ENCODE measurements at places on chromosomes 5 and 9.

DNA sequence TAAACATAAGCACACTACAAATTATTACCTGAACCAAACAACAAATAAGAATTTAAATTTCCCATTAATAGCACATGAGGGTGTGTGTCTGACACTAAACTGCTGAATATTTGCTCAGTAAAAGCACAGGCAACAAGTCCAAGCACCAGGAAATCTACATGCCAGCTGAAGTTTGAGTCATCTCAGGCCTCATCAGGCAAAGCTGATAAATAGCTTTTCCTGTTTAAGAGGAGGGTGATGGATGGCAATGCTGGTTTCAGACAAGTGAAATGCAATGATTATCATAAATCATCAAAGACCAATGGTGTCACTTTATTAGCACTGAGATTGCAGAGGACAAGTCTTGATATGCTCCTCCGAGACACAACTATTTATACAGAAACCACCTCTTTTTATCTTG is 1668.0 kb upstream of the C9orf72 start:
- DNase-seq: no peak

DNA sequence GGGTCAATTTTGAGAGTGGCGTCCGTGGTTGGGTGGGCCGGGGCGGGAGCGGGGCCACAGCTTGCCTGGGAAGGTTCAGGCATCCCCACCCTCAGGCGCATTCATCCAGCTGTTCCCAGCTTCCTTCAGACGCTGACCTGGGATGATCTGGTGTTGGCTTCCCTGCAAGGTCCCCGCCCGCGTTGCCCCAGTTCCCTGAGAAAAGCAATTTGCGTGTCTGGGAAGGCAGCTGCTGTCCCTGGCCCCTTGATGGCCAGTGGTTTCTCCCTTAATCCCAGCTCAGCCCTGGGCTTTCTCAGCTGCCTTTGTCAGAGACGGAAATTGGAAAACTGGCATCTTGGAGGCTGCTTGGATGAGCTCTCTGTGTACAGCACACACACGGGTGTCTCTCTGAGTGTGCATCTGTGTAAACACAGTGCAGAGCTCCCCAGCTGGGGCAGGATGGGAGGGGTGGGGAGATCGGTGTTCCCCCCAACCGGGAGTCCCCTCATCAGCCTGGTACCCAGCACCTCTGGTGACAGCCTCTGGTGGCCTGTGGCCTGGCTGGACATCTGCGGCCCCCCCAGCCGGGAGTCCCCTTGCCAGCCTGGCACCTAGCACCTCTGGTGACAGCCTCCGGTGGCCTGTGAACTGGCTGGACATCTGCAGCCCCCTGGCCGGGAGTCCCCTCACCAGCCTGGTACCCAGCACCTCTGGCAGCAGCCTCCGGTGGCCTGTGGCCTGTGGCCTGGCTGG is 94.0 kb downstream of the COL5A1 start:
- DNase-seq: no peak

DNA sequence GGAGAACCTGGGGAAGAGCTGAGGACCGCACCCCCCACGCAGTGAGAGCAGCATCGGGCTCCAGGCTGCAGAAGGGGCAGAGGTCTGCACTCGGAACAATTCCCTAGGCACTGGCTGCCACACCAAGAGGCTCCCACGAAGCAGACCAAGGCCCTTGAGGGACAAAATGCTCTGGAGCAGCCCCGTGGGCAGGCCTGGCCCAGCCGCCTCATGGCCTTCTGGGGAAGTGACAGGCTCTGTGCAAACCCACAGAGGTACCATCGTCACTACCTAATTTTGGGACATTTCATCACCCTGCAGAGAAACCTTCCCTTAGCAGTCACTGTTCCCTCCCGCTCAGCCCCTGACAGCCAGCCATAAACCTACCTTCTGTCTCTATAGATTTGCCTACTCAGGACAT is 15.9 kb downstream of the FBXW5 start:
- DNase-seq: no peak

GRCh38 chr5:90557391-90557790 is 1.2 kb upstream of the ADGRV1 start:
- DNase-seq: no peak

GRCh38 chr5:13609504-13609903 is 335.0 kb downstream of the DNAH5 start:
- DNase-seq: no peak

DNA sequence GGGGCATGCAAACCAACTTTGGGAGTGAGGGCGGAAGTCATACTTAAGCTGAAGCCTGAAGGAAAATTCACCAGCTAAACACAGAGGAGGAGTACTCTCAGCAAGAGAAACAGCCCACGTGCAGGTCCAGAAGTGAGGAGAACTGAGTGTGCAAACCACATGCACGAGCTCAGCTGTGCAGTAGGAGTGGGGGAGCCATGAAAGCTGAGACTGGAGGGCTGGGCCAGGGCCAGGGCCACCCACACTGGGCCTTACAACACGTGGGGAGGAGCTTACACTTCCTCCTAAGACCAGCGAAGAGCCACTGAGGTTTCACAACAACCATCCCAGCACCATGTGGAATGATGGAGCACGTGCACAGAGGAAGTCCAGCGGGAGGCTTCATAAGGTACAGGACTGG is 9.3 kb upstream of the WWC1 start:
- DNase-seq: no peak

DNA sequence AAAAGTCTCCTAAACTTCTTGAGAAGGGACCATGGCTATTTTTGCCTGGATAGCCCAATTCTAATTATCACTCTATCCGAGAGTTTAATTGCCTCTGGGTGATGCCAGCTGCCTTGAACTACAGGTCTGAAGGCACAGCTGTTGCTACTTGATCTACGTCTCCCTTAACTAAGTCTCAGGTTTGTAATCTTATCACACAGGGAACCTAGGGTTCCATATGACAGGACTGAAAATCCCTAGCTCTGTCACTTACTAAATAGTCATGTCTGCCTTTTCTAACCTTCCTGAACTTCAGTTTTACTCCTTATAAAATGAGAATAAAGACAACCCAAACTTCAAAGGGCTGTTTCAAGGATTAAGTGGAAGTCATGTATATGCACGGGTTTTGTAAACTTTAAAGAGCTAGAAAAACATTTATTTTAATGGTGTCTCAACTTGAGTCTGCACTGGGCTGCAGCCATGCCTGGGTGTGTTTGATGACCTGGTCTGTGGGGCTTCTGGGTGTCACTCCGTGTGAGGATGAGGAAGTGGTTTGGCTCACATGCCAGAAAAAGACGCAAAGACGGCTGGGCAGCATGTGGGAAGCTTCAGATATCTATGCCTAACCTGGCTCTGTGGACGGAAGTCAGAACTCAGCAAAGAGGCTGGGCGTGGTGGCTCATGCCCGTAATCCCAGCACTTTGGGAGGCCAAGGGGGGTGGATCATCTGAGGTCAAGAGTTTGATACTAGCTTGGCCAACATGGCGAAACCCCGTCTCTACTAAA is 129.3 kb upstream of the SLC44A1 start:
- peak; percentile 54 for DNase-seq

DNA sequence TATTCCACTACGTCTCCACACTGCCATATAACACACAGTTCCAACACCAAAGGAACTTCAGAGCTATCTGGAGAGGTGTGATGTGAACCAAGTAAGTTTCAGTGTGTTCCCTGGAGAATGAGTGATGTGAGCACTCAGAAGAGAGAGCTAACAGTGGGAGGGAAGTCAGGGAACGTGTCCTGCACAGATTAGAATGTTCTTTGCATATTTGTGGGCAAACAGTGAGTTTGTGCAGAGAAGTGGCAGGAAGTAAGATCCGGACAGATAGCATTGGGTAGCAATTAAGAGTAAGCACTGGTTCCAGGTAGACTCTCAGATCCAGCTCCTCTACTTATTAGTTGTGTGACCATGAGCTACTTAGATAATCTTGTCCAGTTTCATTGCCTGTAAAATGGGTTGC is 206.4 kb downstream of the PDZD2 start:
- no peak for DNase-seq

DNA sequence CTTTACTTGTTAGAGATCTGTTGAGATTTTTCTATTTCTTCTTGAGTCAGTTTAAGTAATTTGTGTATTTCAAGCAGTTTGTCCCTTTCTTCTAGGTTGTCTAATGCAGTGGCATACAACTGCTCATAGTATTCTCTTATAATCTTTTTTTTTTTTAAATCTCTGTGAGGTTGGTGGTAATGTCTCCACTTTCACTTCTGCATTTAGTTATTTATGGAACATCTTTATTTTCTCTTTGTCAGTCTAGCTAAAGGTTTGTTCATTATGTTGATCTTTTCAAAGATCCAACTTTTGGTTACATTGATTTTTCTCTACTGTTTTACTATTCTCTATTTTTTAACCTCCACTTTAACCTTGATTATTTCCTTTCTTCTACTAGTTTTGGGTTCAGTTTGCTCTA is 13.8 kb downstream of the FOXE1 start:
- DNase-seq: no peak

- no peak for DNase-seq
Measured at GRCh38 chr5:130692770-130693169, 472.3 kb downstream of the HINT1 start.

DNA sequence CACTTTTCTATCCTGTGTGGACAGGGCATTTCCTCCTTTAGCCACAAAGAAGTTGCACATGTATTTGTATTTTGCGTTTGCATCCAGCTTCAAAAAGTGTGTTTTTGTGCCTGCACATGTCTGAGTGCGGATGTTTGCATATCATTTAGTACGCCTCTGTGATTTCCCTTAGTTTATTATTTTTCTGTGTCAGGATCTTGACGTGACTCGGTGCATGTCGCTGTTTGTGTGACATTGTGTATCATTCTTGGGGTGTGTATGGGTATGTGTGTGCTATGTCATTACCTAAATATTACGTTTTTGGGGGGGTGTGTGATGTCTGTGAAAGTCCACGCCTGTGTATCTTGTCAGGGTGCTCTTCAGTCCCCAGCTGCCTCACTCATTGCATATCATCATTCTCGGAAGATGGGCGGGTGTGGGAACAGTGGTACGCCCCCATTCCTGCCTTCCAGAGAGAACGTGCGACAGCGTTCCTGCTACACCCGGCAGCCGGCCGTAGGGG is 416 bp upstream of the PAIP2 start:
- DNase-seq: no peak

Measured in activated CD4-positive, alpha-beta T cell treated with anti-CD3 and anti-CD28 coated beads for 36 hours (primary cell).